ENCODE measurements at places on chromosomes 3 and 15. TPM values are rescaled to one million over a fixed set of nuclear protein-coding genes. Genes with fewer than 3 reads are reported as not detected.

GABRB3 gene
- 1.0 TPM for polyA plus RNA-seq

GOLGA8N gene
- polyA plus RNA-seq: 19.5 TPM

SERINC4 gene
- polyA plus RNA-seq: 0.42 TPM

IL17RD gene
- 22.1 TPM for polyA plus RNA-seq

FGF12 gene
- 1.6 TPM for polyA plus RNA-seq

KLHL25 gene
- 8.3 TPM for polyA plus RNA-seq

REC114 gene
- not detected for polyA plus RNA-seq

SEMA3B gene
- polyA plus RNA-seq: 36.7 TPM

CAND2 gene
- polyA plus RNA-seq: 59.0 TPM

CX3CR1 gene
- polyA plus RNA-seq: 4.2 TPM

SI gene
- not detected for polyA plus RNA-seq

CDHR4 gene
- 0.25 TPM for polyA plus RNA-seq

TMF1 gene
- 24.9 TPM for polyA plus RNA-seq

ISL2 gene
- polyA plus RNA-seq: not detected

CYFIP1 gene
- polyA plus RNA-seq: 49.3 TPM

GXYLT2 gene
- 28.2 TPM for polyA plus RNA-seq

CHST13 gene
- 0.16 TPM for polyA plus RNA-seq

THPO gene
- polyA plus RNA-seq: 1.8 TPM

MESP1 gene
- 0.85 TPM for polyA plus RNA-seq

CKMT1B gene
- polyA plus RNA-seq: not detected

ZNF106 gene
- polyA plus RNA-seq: 239 TPM

TEX55 gene
- polyA plus RNA-seq: not detected

GOLGA8T gene
- polyA plus RNA-seq: not detected

RPP25 gene
- 0.75 TPM for polyA plus RNA-seq

P2RY14 gene
- 1.4 TPM for polyA plus RNA-seq

TMIE gene
- polyA plus RNA-seq: 1.2 TPM

DCBLD2 gene
- polyA plus RNA-seq: 27.5 TPM

ISLR gene
- 142 TPM for polyA plus RNA-seq

THRB gene
- polyA plus RNA-seq: 1.1 TPM

MYL3 gene
- 312 TPM for polyA plus RNA-seq

COX17 gene
- polyA plus RNA-seq: 68.4 TPM

MAP1A gene
- 28.3 TPM for polyA plus RNA-seq

CCR9 gene
- not detected for polyA plus RNA-seq

C3orf52 gene
- polyA plus RNA-seq: 5.2 TPM

MASP1 gene
- 9.6 TPM for polyA plus RNA-seq

CPB1 gene
- polyA plus RNA-seq: 1.4 TPM

UBE2E2 gene
- 34.1 TPM for polyA plus RNA-seq

PTX3 gene
- 5.0 TPM for polyA plus RNA-seq
